Naive thymus-derived CD8-positive, alpha-beta T cell (primary cell): ENCODE measurements at places on chromosomes 1 and 21.

DNA sequence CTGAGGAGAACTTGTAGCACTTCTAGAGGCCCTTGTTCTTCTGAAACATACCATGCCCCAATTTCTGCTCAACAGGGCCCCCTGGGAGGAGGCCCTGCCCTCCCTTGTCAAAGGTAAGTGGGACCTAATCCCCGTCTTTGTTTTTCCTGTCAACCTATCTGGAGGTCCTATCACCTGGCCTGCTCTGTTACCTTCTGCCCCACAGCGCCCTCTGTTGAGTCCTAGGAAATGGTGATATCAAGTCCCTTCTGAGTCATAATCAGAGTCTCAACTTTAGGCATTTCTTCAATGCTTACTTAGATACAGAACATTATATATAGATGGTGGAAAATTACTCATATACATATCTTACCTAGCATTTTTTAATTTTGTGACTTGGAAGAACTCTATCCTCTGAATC is 28.2 kb upstream of the FCRL4 start:
- H3K4me3 ChIP-seq = no peak overlapping the region
- peaks cover 12% of the 10 kb centered on the region for H3K27me3 ChIP-seq
- peaks cover 4% of the 10 kb centered on the region for H3K4me1 ChIP-seq

DNA sequence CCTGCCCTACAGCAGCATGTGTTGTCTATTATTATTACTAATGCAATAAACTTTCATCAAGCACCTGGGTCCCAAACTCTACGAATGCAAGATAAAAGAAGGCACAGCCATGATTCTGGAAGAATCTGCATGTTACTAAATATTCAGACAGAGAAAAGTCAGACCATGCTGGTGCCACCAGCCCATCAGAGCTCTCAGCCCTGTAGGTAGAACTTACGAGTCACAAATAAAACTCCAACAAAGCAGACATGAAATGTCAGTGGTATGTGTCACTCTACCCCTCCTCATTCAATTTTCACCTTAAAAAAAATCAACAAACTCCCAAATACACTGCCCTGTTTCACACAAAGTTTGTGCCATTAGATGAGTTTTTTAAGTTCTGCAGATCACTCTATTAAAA is 62.4 kb upstream of the TIAM1 start:
- peaks cover 7% of the 10 kb centered on the region for H3K4me1 ChIP-seq
- no peak for DNase-seq
- no peaks in the 10 kb centered on the region for H3K36me3 ChIP-seq

GRCh38 chr1:27166929-27167328 is 12.0 kb upstream of the SLC9A1 start:
- no peaks in the 10 kb centered on the region for H3K36me3 ChIP-seq
- DNase-seq = no peak
- H3K27ac ChIP-seq = no peak overlapping the region

DNA sequence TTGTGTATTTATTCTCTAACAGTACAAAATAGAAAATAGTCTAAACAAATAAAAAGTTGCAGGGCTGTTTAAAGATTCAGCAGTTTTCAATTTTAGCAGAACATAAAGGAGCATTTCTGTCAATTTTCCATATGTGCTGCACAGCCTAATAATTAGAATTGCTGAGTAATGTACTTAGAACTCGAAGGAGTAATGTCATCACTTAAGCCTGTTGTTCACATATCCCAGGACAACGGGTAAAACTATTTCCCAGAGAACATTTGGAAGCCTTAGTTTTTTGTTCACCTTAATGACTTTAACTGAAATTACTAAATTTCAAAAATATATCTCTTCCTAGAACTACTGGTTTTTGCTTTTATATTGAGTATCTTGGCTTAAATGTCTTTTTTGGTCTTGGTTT is 81.6 kb downstream of the ZP4 start:
- DNase-seq = no peak
- H3K36me3 ChIP-seq = no peaks in the 10 kb centered on the region
- peaks cover 3% of the 10 kb centered on the region for H3K27me3 ChIP-seq
- no peaks in the 10 kb centered on the region for H3K4me1 ChIP-seq

- H3K4me1 ChIP-seq = peaks cover 14% of the 10 kb centered on the region
- DNase-seq = no peak
- no peak overlapping the region for H3K4me3 ChIP-seq
- no peaks in the 10 kb centered on the region for H3K36me3 ChIP-seq
- H3K27ac ChIP-seq = no peak overlapping the region
Observed at GRCh38 chr1:203121186-203122015, 6.1 kb upstream of the ADORA1 start.

DNA sequence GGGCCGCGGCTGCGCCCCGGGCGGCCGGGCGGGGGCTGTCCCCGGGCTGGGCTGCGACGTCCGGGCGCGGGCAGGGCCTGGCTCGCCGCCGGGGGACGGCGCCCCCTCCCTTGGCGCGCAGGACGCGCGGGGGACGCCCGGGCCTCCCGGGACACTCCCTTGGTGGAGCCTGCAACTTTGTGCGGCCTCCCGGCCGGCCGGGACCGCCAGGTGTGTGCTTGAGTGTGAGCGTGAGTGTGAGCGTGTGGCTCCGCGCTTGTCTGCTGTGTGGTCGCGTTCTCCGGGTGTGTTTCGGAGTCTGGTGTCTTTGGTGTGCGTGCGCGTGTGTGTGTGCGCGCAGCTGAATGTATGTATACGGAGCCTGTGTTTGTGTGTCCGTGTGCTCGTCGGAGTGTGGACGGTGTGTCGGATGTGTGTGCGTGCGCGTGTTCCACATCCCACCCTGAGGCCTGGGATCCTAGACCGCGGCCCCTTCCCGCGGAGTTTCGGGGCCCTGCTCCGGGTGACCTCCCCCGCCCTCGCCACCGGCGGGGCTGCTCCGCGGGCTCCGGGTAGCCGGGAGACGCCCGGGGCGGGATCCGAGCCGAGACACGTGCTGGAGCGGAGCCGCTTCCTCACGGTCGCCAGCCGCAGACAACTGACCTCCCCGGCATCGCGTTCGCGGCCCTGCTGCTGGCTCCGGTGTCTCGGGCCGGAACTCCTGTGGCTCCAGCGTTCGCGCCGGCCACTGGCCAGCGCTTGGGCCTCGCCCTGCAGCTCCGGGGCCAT is 1.7 kb downstream of the PTPRU start:
- peaks cover 19% of the 10 kb centered on the region for H3K4me1 ChIP-seq
- peaks cover 42% of the 10 kb centered on the region for H3K27me3 ChIP-seq

DNA sequence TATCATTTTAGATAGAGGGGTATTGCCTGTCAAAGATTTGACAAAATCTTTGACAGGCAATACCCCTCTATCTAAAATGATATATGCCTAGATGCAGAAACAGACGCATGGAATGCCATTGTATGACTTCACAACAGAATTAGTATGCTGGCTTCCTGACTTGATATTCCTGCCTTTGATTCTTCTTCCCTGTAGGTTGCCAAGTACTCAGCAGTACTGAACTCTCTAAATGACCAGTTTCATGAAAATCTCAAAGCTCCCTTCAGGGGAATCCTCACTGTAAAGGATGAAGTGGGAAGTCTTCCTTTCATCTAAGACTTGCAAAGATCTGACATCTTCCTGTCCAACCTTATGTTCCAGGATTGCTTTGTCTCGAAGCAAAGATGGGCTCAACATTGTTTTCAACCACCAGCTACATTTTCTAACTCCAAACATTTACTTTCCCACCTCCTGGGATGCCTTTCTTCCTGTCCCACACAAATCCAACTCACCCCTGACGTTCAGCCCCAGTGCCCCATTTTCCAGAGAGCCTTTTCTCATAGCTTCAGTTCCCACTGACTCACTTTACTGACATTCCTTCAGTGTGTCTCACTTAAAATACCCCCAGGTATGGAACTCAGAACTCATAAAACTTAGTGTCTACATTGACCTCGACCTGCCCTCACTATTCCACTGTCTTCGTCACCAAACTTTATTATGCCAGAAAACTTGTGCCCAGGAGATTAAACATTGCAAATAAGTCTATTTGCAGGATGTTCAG is 67.3 kb upstream of the KCNJ6 start:
- H3K4me1 ChIP-seq = no peaks in the 10 kb centered on the region
- H3K27me3 ChIP-seq = peaks cover 14% of the 10 kb centered on the region
- no peaks in the 10 kb centered on the region for H3K36me3 ChIP-seq
- no peak overlapping the region for H3K4me3 ChIP-seq
- no peak overlapping the region for H3K27ac ChIP-seq

GRCh38 chr1:80540149-80540548 is 1260.6 kb upstream of the ADGRL2 start:
- no peaks in the 10 kb centered on the region for H3K27me3 ChIP-seq
- H3K36me3 ChIP-seq = no peaks in the 10 kb centered on the region
- no peaks in the 10 kb centered on the region for H3K4me1 ChIP-seq

DNA sequence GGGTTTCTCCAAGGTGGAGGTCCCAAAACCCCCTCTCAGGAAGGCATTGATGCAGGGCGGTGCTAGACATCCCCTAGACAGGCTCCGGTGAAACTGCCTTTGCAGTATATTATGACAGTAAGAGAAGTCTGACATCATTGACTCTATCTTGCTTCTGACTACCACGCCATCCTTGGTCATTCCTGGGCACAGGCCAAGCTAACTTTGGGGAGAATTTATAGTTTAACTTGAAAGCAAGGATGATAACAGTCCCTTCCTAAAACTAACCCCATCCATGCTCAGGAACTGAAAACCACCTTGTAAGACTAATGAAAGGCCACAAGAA is 30.3 kb downstream of the RSPH1 start:
- peak overlapping the region; percentile 97 for H3K27ac ChIP-seq
- no peaks in the 10 kb centered on the region for H3K27me3 ChIP-seq
- no peak for DNase-seq
- no peaks in the 10 kb centered on the region for H3K36me3 ChIP-seq
- no peak overlapping the region for H3K4me3 ChIP-seq
- H3K4me1 ChIP-seq = peaks cover 72% of the 10 kb centered on the region

GRCh38 chr1:203176273-203177035 is 828 bp upstream of the MYBPH start:
- no peaks in the 10 kb centered on the region for H3K27me3 ChIP-seq
- no peak for DNase-seq
- H3K4me1 ChIP-seq = no peaks in the 10 kb centered on the region
- H3K36me3 ChIP-seq = no peaks in the 10 kb centered on the region

- peaks cover 36% of the 10 kb centered on the region for H3K4me1 ChIP-seq
- H3K36me3 ChIP-seq = peaks cover 22% of the 10 kb centered on the region
- peak overlapping the region; percentile 45 for H3K4me3 ChIP-seq
Observed at GRCh38 chr1:118989878-118990378, 1.8 kb upstream of the TBX15 start.

- no peaks in the 10 kb centered on the region for H3K36me3 ChIP-seq
- H3K27ac ChIP-seq = peak overlapping the region; percentile 2
- peaks cover 28% of the 10 kb centered on the region for H3K4me1 ChIP-seq
- no peak overlapping the region for H3K4me3 ChIP-seq
- no peaks in the 10 kb centered on the region for H3K27me3 ChIP-seq
Observed at GRCh38 chr21:25566645-25567044, 40.6 kb downstream of the MRPL39 start.
